Muscle of leg (tissue), 16 donors: ENCODE measurements at places on chromosomes 4 and X. TPM values are rescaled to one million over a fixed set of nuclear protein-coding genes. Genes with fewer than 3 reads are reported as not detected.

DNA sequence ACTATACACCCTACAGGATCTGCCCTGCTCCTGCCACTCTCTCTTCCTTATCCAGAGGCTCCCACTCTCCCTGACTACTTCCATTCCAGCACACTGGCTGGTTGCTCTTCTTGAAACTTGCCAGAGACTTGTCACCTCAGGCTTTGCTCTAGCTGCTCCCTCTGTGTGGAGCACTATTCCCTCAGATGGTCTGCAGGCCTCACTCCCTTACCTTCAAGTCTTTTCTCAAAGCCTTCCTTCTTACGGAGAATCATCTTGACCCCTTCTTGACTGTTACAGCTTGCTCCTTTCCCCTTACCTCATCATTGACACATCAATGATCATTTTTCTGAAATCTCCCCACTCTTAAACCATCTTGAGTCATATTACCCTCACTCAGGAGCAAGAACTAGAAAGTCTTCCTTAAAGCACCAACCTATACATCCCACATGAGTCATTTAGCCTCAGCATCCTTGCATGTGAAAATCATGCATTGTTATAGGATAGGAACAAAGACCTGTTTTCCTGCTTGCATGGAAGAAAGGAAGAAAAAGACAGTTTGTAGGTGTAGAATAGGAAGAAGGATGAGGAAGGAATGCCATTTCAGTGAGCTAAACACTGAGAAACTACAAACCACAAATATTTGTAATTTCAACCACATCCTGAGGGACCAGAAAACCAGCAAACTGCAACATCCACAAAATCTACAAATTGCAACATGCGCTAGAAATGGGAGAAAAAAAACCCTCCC, 55.7 kb downstream of the ANTXR2 start:
- H3K27me3 ChIP-seq: no peaks in the 10 kb centered on the region
- H3K27ac ChIP-seq: no peak overlapping the region
- peak; percentile 47 for DNase-seq
- H3K36me3 ChIP-seq: peaks cover 27% of the 10 kb centered on the region
- no peaks in the 10 kb centered on the region for H3K4me1 ChIP-seq
- H3K4me3 ChIP-seq: no peak overlapping the region

- H3K36me3 ChIP-seq: peaks cover 7% of the 10 kb centered on the region
- H3K4me3 ChIP-seq: no peak overlapping the region
- no peak overlapping the region for H3K27ac ChIP-seq
These were observed 104.1 kb downstream of the ZAR1 start for GRCh38 chr4:48594180-48594579.

GRCh38 chr4:73098016-73098415, 28.5 kb upstream of the COX18 start:
- H3K4me1 ChIP-seq: no peaks in the 10 kb centered on the region
- peaks cover 48% of the 10 kb centered on the region for H3K36me3 ChIP-seq
- DNase-seq: no peak
- H3K27ac ChIP-seq: no peak overlapping the region
- H3K4me3 ChIP-seq: no peak overlapping the region

DNA sequence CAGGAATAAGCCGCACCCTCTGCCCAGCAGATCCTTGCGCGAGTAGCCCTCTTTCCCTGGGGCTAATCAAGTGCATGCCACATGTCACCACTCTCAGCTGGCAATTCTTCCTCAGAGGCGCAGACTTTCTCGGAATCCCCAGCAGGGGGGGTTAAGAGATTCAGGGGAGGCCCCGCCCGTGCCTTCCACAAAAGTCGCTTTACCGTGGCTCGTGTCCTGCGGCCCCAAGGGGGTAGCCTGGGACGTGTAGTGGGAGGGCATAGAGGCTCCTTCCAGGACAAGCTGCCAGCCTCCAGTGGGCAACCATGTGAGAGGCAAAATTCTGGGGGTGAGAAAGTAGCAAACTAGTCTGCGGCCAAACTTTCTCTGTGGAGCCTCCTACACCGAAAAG, 652 bp downstream of the SRPX start:
- H3K4me3 ChIP-seq: peak overlapping the region; percentile 54
- peak overlapping the region; percentile 42 for H3K27ac ChIP-seq
- no peaks in the 10 kb centered on the region for H3K36me3 ChIP-seq
- peaks cover 7% of the 10 kb centered on the region for H3K4me1 ChIP-seq
- peaks cover 45% of the 10 kb centered on the region for H3K27me3 ChIP-seq

GRCh38 chrX:122579526-122579925, 604.6 kb upstream of the GRIA3 start:
- H3K27me3 ChIP-seq: no peaks in the 10 kb centered on the region
- H3K4me3 ChIP-seq: no peak overlapping the region
- DNase-seq: no peak

The RS1 gene
- polyA plus RNA-seq: not detected

GRCh38 chrX:68121371-68121770, 311.9 kb downstream of the OPHN1 start:
- no peaks in the 10 kb centered on the region for H3K4me1 ChIP-seq
- no peak for DNase-seq
- no peak overlapping the region for H3K4me3 ChIP-seq
- no peaks in the 10 kb centered on the region for H3K27me3 ChIP-seq
- H3K27ac ChIP-seq: no peak overlapping the region
- no peaks in the 10 kb centered on the region for H3K36me3 ChIP-seq

DNA sequence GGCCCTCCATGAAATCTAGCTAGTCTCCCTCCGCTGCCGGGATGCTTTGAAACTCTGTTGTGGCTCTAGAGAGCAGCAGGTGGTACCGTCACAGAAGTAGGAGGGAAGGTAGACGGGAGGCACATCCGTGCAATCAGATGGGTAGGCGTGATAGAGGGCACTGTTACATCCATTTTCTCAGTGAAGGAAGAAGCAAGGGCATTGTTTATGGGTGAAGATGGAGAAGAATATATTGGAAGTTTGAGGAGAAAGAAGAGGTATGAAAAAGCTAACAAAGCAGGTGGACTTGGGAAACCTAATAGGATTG, 1.3 kb downstream of the ANAPC4 start:
- peaks cover 8% of the 10 kb centered on the region for H3K4me1 ChIP-seq
- no peak overlapping the region for H3K27ac ChIP-seq
- DNase-seq: no peak
- no peak overlapping the region for H3K4me3 ChIP-seq

The CITED1 gene
- 22.3 TPM for polyA plus RNA-seq

The HSPA4L gene
- 11.2 TPM for polyA plus RNA-seq

- no peak overlapping the region for H3K27ac ChIP-seq
- no peaks in the 10 kb centered on the region for H3K36me3 ChIP-seq
- DNase-seq: peak; percentile 38
These were observed 46.3 kb upstream of the LONRF3 start for GRCh38 chrX:118928151-118928550.

The SLC26A1 gene
- polyA plus RNA-seq: 2.2 TPM

The TLR10 gene
- polyA plus RNA-seq: 0.53 TPM

- H3K4me3 ChIP-seq: no peak overlapping the region
- no peak for DNase-seq
- no peak overlapping the region for H3K27ac ChIP-seq
- peaks cover 4% of the 10 kb centered on the region for H3K27me3 ChIP-seq
These were observed 36.6 kb upstream of the GPR78 start for GRCh38 chr4:8543623-8544022.

DNA sequence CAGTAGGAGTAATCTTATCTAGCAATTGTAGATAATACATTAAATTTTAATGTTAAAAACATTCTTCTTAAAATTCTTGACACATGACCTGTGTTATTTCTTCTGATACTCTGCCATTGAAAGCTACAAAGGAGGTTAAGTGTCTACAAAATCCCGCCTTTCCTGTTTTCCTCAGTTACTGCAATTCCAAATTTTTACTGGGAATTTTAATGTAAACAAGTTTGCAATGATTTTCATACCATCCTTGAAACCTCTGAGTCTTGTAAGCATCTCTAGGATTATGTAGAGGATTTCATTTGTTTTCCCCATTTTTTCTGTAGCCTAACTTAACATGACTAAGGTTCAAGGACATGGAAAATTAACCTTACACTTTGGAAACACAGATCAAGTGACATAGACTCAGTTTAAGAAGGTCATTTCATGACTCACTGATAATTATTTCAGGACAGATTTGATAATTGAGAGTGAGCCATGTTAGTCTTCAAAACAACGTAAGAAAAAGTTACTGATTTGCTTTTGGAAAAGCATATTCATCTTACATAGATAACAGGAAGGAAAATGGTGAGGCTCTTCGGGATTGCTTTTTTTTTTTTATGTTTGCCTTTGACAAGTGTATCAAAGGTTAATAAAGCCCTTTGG, 39.6 kb upstream of the PDLIM5 start:
- H3K36me3 ChIP-seq: no peaks in the 10 kb centered on the region

The WDR17 gene
- polyA plus RNA-seq: 0.70 TPM

The DMP1 gene
- polyA plus RNA-seq: not detected

DNA sequence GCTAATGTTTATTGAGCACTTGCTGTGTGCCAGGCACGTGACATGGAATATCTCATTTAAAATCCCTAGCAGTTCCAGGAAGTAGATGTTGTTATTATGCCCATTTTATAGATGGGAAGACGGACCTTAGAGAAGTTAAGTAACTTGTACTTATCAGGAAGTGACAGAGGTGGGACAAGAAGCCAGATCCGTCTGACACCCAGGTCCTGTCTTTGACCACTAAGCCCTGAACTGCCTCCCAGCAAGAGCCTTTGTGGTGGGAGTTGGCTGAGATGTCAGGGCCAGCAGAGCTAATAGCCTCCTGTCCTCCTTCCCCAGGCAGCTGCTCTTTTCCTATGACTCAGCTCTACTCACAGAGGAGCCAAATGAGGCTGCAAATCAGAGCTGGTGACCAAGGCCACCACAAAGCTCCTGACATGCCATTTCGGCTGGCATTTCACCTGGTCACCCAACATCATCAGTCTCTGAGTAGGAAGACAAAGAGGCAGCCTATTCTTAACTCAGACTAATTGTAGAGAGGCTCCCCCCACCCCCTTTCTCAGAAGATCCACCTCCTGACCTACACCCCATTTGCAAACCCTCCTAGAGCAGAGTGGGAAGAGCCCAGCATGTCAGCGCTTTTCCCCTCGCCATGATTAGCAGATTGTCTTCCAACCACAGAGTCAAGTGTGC, 175.1 kb upstream of the KIT start:
- H3K36me3 ChIP-seq: no peaks in the 10 kb centered on the region
- no peaks in the 10 kb centered on the region for H3K4me1 ChIP-seq
- H3K27ac ChIP-seq: no peak overlapping the region
- no peak for DNase-seq
- H3K4me3 ChIP-seq: no peak overlapping the region
